BJ (cell line): ENCODE measurements at places on chromosomes 11 and 22. TPM values are rescaled to one million over a fixed set of nuclear protein-coding genes. Genes with fewer than 3 reads are reported as not detected.

DNA sequence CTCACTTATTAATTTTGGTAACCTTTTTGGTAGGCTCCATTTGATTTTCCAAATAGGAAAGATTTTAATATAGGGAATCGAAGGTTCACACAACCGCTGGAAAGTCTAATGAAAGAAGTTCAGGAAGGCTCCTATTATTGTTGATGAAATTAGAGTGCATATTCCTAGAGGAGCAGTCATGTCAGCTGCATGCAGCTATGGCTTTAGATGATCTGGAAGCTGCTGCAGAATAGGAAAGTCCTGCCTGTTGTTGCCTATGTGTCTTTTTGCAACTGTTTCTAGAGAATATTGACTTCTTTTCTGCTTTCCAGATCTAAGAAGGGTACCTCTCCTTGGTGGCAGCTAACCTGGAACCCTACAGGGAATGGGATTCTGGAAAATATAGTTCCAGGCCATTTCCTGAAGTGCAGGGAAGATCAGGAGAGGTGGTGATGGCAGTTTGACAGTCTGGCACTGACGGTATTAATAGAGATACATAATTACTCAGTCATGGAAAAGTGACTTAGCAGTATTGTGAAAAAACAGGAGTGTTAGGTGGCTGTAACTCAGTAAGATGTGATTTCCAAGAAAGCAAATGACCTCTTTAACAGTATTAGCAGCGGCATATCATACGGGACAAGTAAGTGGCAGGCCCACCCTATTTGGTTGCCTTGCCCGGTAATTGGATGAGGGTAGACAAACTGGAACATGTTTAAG is 54.0 kb downstream of the TNRC6B start:
- no peak for DNase-seq

Gene MOGAT2
- polyA plus RNA-seq = not detected in 2 replicates

GRCh38 chr11:75408957-75409219 is 9.6 kb downstream of the RPS3 start:
- DNase-seq = no peak

Gene KRTAP5-8
- not detected in 2 replicates for polyA plus RNA-seq

Gene HPX
- 0.82 and 0.87 TPM in 2 replicates for polyA plus RNA-seq

DNA sequence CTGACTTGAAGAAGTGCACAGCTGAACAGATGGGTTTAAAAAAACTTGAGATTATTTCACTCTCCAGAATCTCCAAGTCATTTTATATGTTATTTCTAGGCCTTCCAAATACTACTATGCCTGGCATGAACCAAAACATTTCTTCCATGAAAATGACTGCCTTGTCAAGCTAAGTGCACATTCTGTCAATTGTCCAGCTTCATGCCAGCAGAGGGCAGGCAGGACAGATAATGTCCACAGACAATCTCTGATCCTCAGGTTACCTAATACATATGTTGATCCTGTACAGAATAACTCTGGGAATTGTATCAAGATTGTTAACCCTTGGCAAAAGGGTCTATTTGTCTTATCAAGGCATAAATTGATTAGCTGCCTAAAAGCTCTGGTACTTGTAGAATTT is 229.5 kb downstream of the AASDHPPT start:
- DNase-seq = no peak

DNA sequence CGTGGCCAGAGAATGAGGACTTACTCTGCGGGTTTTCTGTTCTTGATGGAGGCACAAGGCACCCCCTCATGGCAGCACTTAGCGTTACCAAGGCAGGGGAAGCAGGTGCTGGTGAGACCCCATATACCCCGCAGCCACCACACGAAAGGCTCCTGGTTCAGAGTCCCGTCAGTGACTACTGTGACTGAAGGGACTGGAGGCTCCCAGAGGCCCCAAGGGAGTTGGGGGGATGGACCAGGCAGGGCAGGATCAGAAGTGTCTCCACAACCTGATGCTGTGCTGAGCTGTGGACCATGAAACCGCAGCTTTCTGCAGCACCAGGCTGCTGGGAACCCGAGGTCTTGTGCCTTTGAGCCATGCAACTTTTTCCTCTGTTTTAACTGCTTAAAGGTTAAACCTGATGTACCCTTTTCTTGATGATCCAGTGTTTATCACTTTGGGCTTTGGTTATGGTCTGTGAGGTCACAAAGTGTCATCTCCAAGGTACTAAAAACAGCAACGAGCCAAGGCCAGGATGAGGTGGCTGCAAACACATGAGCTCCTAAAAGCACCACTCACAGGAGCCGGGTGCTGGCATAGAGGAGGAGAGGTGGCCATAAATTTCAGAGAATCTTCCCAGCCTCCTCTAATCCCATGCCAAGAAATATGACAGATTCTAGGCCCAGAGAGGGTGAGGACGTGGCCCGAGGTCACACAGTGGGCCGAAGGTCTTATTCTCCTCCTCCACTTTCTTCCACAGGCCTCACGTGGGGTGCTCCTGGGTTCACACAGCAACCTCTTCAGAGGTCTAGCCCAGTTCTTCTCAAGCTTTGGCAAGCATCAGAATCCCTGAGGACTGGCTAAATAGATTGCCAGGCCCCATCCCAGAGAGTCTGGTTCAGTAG is 4.2 kb upstream of the LRRC32 start:
- DNase-seq = no peak
